HS-27A (cell line): ENCODE measurements at places on chromosomes 2 and 18.

DNA sequence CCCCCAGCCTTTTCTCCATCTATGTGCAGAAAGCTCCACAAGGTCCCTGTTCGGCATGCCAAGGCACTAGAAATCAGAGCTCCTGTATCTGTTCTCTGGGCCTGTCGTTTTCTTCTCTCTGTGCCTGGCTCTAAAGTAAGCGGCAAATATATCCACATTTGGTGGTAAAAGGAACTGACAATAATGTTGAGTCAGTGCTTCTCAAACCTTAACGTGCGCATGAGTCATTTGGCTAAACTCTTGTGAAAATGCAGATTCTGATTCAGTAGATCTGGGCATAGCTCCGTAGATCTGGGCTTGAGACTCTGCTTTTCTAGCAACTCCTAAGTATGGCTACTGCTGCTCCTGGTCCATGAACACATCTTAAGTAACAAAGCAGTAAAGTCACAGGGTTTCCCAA is 16.5 kb upstream of the ACSL3 start:
- no peak for DNase-seq

- no peak for DNase-seq
Measured at GRCh38 chr2:174149530-174149929, 98.8 kb downstream of the OLA1 start.

- no peak for DNase-seq
Measured at GRCh38 chr2:170029551-170029950, 148.4 kb upstream of the MYO3B start.

DNA sequence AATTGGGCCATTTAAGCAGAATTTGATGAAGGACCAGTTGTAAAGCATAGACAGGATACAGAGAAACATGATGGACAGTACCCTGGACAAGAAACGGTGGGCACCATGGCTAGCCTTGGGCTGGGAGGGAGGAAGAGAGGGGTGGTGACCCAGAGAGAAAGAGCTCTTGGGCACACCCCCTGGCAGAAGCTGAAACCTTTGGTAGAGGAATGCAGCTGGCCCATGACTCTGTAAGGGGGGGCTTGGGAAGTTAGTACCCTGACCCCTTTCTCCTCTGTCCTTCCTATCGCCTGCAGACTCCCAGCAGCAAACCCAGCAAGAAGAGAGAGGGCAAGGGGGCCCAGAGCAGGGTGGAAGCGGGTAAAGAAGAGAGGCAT is 32.6 kb downstream of the MRPL44 start:
- no peak for DNase-seq

DNA sequence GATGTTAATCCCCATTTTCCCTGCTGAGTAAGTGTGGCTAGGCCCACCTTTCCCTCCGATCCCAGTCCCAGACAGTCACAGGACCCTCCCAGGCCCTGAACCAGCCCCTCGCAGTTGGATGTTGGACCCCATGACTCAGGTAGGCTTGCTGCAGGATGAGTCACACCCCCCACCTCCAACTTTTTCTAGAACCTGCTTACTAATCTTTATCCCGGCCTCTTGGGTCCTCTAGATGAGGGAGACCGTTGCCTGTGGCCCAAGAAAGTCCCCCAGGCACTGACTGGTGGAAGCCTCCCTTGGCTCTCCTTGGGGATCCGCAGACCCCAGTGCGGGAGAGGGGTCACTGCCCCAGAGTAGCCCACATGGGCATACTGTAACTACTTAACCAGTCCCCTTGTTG is 98.5 kb downstream of the SMAD7 start:
- no peak for DNase-seq

DNA sequence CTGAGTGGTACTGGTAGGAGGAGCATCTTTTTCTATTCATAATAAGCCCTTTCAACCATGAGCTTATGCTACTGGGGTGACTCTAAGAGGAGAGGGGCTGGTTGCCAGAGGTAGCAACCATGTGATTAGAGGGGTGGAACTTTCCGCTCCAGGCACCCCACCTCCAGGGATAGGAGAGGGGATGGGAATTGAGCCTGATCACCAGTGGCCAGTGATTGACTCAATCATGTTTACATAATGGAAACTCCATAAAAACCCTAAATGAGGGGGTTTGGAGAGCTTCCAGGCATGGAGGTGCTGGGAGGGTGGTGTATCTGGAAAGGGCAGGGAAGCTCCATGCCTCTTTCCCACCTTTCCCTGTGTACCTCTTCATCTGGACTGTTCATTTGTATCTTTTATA is 46.6 kb upstream of the RHOB start:
- DNase-seq = no peak

- no peak for DNase-seq
Measured at GRCh38 chr2:138779781-138780445, at the start of gene NXPH2. Gene NXPH2, minus strand, starts transcription at chr2:138780390. Its CDS starts 149 bp downstream, at chr2:138780241.

GRCh38 chr2:209472871-209473270 is 49.0 kb downstream of the MAP2 start:
- no peak for DNase-seq

- DNase-seq = no peak
Measured at GRCh38 chr2:102176172-102176571, 10.7 kb upstream of the IL1RL2 start.

DNA sequence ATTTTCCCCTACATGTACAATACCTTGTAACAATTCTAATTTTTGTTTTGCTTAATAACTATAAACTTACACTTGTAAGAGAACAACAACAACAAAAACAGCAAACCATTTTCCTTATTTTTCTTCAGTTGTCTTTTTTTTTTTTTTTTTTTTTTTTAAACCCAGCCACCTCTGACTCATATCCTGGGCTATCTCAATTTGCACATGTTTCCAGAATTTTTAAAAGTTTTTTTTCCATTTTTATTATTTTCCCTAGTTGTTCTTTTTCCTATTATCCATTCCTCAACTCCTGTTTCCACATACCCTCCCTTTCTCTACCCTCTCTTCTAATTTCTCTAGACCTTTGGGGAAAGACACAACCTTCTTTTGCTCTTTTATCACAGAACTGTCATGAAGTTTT is 112.5 kb downstream of the EFEMP1 start:
- DNase-seq = no peak

GRCh38 chr2:157761520-157761919 is 114.6 kb downstream of the ACVR1 start:
- no peak for DNase-seq

- DNase-seq = no peak
Measured at GRCh38 chr2:202169832-202170424, 68.5 kb downstream of the SUMO1 start.

DNA sequence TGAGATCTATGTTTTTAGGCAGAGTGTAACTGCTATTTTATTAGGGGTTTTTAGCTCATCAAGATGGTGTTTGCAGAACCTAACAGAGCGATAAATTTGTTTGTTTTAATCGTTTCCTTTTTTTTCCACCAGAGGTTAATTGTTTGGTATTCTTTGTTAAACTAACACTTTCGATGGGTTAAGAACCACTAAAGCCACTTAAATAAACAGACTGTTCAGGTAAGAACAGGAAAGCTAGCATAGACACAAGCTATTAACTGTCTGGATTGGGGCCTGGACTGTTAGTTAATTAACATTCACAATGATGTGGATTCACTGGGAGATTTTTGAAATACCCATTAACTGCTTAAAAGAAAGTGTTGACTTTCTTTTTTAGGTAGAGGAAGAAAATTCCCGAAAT is 209.0 kb upstream of the COPS8 start:
- no peak for DNase-seq

DNA sequence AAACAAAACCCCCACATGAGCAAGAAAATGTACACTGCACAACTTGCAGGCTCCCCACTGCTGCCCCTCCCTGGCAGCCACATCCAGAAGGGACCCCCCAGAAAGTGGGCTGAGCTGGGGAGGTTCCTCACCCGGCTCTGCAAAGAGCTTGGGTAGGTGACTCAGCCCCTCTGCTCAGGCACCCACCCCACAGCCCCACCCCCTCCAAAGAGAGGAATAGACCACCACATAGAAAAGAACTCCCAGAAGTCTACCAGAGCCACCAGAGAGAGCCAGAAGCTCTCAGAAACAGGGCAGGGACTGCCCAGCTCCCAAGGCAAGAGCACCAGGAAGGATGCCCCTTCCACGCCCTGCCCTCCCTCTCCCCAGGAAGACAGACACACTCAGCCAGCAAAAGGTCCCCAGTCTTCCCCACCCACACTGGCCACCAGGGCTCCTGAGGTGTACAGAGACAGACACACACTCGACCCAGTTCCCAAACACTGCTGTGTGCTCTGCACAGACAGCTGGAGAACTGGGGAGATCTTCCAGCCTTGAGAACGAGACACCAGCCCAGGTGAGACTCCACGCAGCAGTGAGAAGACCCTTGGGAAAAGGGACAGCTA is 28.2 kb downstream of the BIN1 start:
- no peak for DNase-seq

GRCh38 chr2:32775954-32776353 is 148.1 kb downstream of the TTC27 start:
- DNase-seq = no peak

- DNase-seq = no peak
Measured at GRCh38 chr2:26326514-26326913, 19.4 kb upstream of the SELENOI start.

DNA sequence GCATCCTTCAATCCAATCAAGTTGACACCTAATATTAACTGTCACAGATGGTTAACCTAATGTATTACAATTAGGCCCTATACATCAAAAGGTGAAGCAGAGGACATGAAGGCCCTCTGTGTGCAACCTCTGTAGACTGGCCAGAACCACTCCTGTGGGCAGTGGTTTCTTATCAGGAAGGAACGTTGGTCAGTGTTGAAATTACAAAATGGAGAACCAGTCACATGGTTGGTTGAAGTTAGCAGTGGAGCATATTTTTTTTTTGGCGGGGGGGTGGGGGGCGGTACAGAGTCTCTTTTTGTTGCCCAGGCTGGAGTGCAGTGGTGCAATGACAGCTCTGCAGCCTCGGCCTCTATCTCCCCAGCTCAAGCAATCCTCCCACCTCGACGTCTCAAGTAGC is 19.8 kb downstream of the RNU2-63P start:
- DNase-seq = no peak

- no peak for DNase-seq
Measured at GRCh38 chr2:20241973-20242726, 17.2 kb upstream of the SDC1 start.

DNA sequence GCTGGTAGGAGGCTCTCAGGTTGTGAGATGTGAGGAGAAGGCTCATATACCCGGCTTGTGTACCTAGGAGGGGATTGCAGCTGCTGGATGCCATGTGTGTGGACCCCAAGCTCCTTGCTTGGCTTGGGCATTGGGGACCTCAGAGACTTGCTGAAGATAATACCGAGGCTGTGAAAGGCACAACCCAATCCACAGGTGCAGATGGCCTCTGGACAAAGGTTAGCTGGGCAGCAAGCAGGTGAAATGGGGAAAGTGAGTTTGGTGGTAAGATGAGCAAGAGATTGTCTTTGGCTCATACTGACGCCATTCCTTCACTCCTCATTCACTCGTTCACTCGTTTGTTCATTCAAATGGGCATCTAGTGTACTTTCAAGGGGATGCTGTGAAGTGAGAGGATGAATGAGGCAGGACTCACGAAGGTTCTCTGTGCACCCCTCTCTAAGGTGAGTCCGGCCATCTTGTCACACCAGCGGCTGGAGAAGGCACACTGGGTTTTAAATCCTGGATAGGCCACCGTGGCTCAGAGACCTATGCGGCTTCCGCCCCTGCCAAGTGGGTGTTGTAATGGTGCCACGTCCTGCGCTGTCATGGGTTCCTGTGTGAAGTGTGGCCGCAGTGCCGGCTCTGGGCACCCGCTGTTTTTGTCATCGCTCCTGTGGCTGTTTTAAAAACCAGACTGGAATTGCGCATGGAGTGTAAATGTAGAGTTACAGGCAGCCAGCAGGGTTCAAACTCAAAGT is 13.7 kb downstream of the FBLN7 start:
- no peak for DNase-seq

GRCh38 chr2:21924640-21925285 is 801.0 kb downstream of the TDRD15 start:
- DNase-seq = no peak

DNA sequence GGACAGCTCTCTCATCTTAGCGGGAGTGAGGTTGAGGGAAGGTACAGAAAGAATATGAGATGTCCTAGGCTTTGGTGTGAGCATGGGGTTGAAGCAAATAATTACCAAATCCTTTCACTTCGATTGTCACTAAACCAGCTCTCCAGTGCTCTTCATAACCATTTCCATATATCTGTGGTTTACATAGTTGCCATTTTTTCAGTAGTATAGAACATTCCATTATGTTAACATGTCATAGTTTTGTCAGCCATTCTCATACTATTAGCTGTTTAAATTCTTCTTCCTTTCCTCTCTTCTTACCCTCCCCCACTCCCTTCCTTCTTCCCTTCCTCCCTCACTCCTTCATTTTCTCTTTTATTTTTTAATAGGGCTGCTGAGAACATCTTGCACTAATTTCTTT is 205.9 kb downstream of the BABAM2 start:
- DNase-seq = no peak

- no peak for DNase-seq
Measured at GRCh38 chr2:58614219-58614618, 373.1 kb upstream of the FANCL start.

GRCh38 chr2:172046080-172046678 is 39.1 kb upstream of the DLX1 start:
- no peak for DNase-seq

DNA sequence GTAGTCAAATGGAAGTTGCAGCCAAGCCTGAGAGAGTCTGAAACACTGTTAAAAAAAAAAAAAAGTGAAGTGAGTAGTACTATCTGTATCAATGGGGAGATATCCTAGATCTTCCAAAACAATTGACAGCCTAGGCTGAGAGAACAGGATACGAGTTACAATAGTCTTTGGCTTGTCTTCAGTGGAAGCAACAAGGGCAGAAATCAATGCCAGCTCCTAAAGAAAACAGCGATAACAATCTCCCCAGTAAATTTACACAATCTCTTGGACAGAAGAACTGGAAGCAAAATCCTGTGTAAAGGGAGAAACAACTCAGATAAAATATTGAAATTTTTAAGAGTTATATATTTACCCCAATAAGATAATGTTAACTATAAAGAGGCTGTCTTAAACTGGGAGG is 508.7 kb downstream of the LRRTM4 start:
- no peak for DNase-seq

- no peak for DNase-seq
Measured at GRCh38 chr2:202299712-202300111, 34.1 kb downstream of the NOP58 start.

DNA sequence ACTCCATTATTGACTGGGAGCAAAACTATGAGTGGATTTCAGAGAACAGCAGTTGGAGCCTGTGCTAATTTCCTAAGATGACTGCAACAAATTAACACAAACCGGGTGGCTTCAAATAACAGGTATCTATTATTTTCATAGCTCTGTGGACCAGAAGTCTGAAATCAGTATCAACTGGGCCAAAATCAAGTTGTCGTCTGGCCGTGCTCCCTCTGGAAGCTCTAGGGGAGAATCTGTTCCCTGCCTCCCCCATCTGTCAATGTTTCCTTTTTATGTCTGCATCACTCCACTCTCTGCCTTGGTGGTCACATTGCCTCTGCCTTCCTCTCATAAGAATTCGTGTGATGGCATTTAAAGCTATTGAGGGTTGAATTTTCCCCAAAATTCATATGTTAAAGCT is 269.8 kb downstream of the TMX3 start:
- no peak for DNase-seq

- no peak for DNase-seq
Measured at GRCh38 chr2:161228511-161229240, 68.4 kb downstream of the TANK start.
